ENCODE measurements at places on chromosomes 1 and 21. TPM values are rescaled to one million over a fixed set of nuclear protein-coding genes. Genes with fewer than 3 reads are reported as not detected.

VSIG8 gene
- total RNA-seq = not detected

RIMS3 gene
- total RNA-seq = 2.7 TPM

NVL gene
- 34.2 TPM for total RNA-seq

TENT5C gene
- total RNA-seq = 6.4 TPM

C1orf210 gene
- total RNA-seq = not detected

DNA sequence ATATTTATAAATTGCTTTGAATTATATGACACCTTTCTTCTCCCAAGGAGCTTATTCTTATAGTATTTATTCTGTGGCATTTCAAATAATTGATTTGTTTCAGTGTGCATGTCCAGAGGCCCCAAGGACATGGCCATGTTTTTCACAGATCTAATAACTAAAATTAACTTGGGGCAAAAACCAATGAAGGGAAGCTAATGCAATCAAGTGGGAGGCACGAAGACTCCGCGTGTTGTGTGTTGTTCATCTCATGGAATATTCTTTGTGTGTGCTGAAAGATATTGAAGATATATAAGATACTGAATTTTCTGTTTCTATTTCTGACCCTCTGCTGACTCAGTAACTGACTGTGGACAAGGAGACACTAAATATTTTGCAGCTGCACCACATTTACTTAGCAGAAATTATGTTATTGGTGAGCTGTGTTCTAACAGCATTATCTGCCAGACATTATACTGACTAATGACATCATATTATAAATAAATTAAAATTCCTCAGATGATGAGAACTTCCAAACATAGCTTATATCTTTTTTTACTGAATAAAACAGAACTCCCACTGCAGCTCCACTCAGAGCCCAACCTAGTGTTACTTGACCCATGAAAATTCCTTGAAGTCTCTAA, 519.3 kb upstream of the CXADR start:
- no peaks in the 10 kb centered on the region for H3K4me1 ChIP-seq
- no peak for DNase-seq
- no peak overlapping the region for H3K27ac ChIP-seq
- H3K36me3 ChIP-seq = no peaks in the 10 kb centered on the region
- no peaks in the 10 kb centered on the region for H3K27me3 ChIP-seq

DNA sequence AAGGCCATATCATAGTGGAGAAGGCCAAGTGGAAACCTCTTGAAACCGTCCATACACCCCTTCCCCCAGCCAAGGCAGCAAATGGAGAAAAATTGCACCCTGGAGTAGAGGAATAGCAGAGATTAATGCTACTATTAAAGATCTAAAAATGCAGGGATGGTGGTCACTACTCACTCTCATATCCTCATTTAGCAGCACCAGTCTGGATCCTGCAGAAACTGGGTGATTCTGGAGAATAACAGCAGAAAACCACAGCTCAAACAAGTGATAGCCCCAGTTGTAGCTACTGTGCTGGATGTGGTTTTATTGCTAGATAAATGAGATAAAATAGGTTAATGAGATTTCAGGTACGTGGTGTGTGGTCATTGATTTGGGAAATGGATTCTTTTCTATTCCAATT, 30.3 kb downstream of the S1PR1 start:
- DNase-seq = no peak
- H3K4me1 ChIP-seq = peaks cover 53% of the 10 kb centered on the region

GRCh38 chr1:44235808-44236207, 22.5 kb downstream of the DMAP1 start:
- H3K27me3 ChIP-seq = no peaks in the 10 kb centered on the region
- no peak for DNase-seq
- H3K4me1 ChIP-seq = peaks cover 10% of the 10 kb centered on the region
- H3K4me3 ChIP-seq = no peak overlapping the region

- no peaks in the 10 kb centered on the region for H3K27me3 ChIP-seq
- no peak for DNase-seq
- peak overlapping the region; percentile 80 for H3K4me3 ChIP-seq
- H3K27ac ChIP-seq = peak overlapping the region; percentile 87
Observed at GRCh38 chr1:228164561-228165371, 838 bp upstream of the IBA57 start.

DNA sequence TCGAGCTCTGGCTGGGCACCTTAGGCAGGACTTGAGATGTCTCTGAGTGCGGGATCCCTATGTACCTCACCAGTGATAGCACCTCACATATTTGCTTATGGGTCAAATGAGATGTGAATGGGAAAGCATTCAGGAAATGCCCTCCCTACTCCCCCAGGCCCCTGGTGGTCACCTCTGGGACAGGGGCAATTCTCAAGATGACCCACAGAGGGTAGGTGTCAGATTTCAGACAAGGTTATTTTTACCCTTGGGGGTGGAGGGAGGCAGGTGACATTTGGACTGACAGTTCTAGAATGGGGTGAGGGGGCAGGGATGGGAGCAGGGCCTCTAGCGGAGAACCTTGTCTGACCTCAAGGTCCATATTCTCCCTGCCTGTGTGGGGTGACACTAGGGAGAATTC, 27.1 kb downstream of the ACOT11 start:
- no peaks in the 10 kb centered on the region for H3K36me3 ChIP-seq
- no peak overlapping the region for H3K27ac ChIP-seq
- DNase-seq = no peak
- no peak overlapping the region for H3K4me3 ChIP-seq
- no peaks in the 10 kb centered on the region for H3K4me1 ChIP-seq

- no peaks in the 10 kb centered on the region for H3K27me3 ChIP-seq
- no peaks in the 10 kb centered on the region for H3K4me1 ChIP-seq
- peak; percentile 48 for DNase-seq
- no peak overlapping the region for H3K4me3 ChIP-seq
Observed at GRCh38 chr1:17075470-17076255, 21.8 kb upstream of the SDHB start.
